Esophagus muscularis mucosa (tissue), 4 donors: ENCODE measurements at places on chromosomes 1 and 21. TPM values are rescaled to one million over a fixed set of nuclear protein-coding genes. Genes with fewer than 3 reads are reported as not detected.

The LRRC41 gene
- 76.0 TPM for total RNA-seq

The DUSP23 gene
- 54.0 TPM for total RNA-seq

The S100A14 gene
- total RNA-seq, result 1.0 TPM

The KIRREL1 gene
- total RNA-seq, result 67.2 TPM

The SLC41A1 gene
- total RNA-seq, result 22.4 TPM

The FALEC gene
- total RNA-seq, result not detected

GRCh38 chr1:19405195-19405760 is 80.1 kb downstream of the CAPZB start:
- DNase-seq, result no peak

DNA sequence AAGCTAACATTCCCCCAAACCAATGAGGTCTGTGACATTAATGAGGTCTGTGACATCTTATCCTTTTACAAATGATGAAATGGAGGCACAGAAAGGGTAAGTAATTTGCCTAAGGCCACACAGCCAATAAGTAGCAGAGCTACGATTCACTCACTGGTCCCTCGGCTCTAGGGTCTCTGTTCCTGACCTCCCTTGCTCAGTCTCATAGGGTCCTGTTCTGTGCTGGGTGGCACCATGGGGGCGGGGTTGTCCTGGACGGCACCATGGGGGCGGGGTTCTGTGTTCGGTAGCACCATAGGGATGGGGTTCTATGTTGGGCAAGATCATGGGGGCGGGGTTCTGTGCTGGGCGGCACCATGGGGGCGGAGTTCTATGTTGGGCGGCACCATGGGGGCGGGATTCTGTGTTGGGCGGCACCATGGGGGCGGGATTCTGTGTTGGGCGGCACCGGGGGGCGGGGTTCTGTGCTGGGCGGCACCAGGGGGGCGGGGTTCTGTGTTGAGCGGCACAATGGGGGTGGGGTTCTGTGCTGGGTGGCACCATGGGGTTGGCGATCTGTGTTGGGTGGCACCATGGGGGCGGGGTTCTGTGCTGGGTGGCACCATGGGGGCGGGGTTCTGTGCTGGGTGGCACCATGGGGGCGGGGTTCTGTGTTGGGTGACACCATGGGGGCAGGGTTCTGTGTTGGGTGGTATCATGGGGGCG is 55.6 kb downstream of the CLSTN1 start:
- no peak for DNase-seq

GRCh38 chr1:70990469-70991253 is 57.0 kb downstream of the PTGER3 start:
- no peak for DNase-seq

- DNase-seq, result no peak
Observed at GRCh38 chr1:110011527-110012041, 22.8 kb upstream of the STRIP1 start.

GRCh38 chr1:223551610-223552009 is 113.9 kb downstream of the CAPN8 start:
- no peak for DNase-seq

GRCh38 chr1:60133000-60133673 is 59.6 kb upstream of the C1orf87 start:
- no peak for DNase-seq

GRCh38 chr21:38897532-38898421 is 92.0 kb downstream of the ETS2 start:
- no peak for DNase-seq

GRCh38 chr1:210250665-210250997 is 18.0 kb downstream of the SERTAD4 start:
- no peak for DNase-seq

DNA sequence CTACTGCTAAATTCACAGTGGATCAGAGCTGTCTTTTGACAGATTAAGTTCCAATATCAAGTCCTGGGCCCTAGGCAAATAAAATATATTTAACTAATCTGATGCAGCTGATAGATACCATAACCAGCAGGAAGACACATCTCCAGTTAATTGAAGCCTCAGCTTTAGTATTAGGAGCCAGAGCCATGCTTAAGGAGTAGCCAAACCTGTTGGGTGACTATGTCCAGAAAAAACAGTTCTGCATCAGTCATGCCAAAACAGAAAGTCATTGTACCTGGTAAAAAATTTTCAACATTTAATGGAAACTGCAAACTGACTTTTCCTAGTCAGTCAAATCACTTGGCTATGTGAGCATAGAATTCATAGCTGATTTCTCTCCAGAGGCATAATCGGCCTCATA is 200.5 kb upstream of the RUNX1 start:
- DNase-seq, result no peak

GRCh38 chr21:41432562-41433460 is 6.8 kb downstream of the MX1 start:
- DNase-seq, result no peak

DNA sequence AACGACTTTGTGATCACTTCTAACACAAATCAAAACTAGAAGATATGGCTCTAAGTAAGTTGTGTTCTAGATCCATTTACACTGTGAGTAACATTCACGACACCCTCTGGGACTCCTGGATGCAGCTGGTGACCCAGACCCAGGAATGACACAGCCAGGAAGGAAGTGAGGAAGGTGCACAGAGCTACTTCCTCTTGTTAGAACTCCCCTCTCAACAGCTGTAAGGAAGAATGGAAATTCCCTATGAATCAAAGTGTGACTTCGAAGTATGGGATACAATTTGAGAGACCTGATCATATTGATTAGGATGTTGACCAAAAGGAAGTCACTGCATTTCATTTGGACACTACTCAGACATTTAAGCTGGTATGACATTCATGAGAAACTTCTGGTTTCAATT is 185.3 kb downstream of the NRIP1 start:
- no peak for DNase-seq

- DNase-seq, result no peak
Observed at GRCh38 chr1:29851691-29852090, 615.4 kb downstream of the PTPRU start.

GRCh38 chr1:219185486-219186117 is 11.9 kb downstream of the LYPLAL1 start:
- DNase-seq, result no peak

DNA sequence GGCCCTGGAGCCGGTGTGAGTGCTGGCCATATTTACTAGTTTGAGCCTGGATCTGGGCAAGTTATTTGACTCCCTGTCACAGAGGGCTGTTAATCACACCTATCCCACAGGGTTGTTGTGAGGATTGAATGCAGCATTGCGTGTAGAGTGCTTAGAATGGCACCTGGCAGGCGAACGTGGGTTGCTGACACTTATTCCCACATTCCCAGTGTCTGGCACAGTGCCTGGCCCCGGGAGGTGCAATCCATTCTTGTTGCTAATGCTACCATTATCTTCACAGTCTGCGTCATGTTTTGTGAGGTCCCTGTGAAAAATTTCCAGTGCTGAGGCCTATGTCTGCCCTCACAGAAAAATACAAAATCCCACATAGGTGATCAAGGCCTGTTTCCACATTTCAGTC is 66.1 kb downstream of the CD2 start:
- DNase-seq, result no peak

DNA sequence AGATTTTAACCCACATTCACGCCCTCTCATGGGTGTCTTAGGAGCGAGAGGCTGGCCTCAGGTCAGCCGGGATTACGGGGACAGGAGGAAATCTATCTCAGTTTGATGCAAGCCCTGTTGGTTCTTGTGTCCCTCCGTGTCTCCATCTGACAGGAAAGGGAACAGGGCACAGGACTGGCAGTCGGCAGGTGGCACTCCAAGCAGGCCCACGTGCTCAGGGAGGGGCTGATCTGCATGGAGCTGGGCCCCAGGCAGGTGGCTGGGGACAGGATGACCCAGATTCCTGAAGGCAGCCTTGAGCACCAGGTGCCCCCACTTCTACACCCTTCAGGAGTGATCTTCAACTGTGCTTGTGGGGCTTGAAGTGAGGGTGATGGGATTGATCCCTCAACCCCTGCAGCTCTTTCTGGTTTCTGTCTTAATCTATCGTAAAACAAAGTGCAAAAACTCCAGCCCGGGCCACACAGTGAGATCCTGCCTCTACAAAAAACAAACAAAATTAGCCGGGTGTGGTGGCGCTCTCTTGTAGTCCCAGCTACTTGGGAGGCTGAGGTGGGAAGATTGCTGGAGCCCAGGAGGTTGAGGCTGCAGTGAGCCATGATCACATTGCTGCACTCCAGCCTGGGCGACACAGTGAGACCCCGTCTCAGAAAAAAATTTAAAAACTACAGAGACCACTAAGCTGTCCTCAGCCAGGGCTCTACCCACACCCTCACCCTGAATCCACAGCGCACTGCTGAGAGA is 8.3 kb downstream of the PLEKHG5 start:
- DNase-seq, result no peak

GRCh38 chr21:15256996-15257395 is 192.2 kb upstream of the NRIP1 start:
- DNase-seq, result no peak
